Activated T-cell treated with anti-CD3 and anti-CD28 coated beads for 24 hours (primary cell): ENCODE measurements at places on chromosomes 5 and 9.

GRCh38 chr5:135373736-135374515 is 25.1 kb downstream of the MACROH2A1 start:
- no peak for DNase-seq

GRCh38 chr9:128625391-128626146 is 31.1 kb downstream of the DYNC2I2 start:
- DNase-seq, result no peak

GRCh38 chr9:94927762-94928670 is 201.5 kb downstream of the AOPEP start:
- no peak for DNase-seq

DNA sequence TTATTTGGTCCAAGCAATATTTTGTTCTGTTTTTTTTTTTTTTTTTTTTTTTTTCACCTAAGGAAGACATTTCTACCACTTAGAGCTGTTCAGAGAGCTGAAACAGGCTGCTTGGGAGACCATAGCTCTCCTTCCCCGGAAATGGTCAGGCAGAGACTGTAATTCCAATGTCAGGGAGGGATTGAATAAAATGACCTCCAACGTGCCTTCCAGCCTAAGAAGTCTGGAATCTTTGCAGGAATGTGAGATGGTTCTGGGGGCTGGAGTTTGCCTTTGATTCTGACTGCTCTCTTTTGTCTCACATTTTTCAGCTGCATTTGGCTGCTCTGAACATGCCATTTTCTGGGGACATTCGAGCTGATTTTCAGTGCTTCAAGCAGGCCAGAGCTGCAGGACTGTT is 38.3 kb upstream of the TGFBR1 start:
- DNase-seq, result no peak

GRCh38 chr5:176781638-176782570 is 28.5 kb upstream of the UNC5A start:
- DNase-seq, result no peak

DNA sequence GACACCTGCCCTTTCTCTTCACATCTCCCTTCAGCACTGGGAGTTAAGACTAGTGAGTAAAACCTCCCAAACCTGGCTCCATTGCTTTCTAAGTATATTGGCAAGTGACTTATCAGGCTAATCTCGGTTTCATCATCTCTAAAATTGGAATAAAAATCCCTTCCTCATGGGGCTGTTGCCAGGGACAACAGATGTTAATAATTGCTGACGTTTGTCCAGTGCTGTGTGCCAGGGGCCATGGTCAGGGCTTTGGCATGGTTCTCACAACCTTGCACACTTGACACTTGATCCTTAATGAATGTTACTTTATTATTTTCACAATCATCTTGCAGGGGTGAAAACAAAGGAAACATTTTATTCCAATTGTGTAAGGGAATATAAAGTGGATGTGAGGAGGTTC is 1262.0 kb upstream of the WWC1 start:
- DNase-seq, result no peak
